Heart left ventricle (tissue), 16 donors: ENCODE measurements at places on chromosomes 4 and X.

DNA sequence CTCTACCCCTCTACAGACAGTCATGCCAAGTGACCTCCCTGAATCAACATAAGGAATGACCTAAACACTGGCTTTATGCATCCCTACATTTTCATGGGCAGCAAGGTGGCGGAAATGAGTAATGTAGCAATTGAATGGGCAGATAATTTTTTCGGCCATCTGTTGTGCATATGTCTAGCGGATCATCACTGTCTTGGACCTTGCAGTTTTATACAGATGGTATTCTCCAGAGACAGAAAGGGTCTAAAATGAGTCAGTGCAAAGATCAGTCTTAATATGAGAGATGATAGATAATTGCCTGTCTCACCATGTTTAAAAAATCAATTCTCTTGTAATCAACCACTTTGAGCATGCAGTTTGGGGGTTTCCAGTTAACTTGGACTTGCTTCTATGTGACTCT, 177.3 kb upstream of the DKK2 start:
- H3K27ac ChIP-seq = no peak overlapping the region
- no peaks in the 10 kb centered on the region for H3K36me3 ChIP-seq
- no peaks in the 10 kb centered on the region for H3K27me3 ChIP-seq
- H3K4me1 ChIP-seq = no peaks in the 10 kb centered on the region
- H3K4me3 ChIP-seq = no peak overlapping the region

DNA sequence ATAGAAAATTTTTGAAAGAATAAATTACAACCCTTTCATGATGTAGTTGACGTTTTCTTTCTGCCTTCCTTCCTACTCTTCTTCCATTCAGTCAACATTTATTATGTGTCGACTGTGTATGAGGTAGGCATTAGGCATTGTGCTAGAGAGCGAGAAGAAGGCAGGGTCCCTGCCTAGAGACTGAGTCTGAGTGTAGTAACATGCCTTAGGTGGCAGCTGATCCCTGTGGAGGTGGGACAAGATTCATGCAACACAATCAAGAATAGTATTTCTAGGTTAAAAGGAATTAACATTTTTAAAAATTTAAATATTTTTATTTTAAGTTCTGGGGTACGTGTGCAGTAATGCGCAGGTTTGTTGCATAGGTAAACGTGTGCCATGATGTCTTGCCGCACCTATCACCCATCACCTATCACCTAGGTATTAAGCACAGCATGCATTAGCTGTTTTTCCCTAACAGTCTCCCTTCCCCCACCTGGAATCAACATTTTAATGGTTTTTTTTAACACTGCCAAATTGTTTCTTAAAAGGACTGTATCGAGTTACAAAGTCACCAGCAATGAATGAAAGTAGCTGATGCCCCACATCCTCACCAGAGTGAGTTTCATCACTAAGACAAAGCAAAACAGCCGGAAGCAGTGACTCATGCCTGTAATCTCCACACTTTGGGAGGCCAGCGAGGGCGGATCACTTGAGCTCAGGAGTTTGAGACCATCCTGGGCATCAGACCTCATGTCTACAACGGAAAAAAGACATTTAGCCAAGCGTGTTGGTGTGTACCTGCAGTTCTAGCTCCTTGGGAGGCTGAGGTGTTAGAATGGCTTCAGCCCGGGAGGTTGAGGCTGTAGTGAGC, 84.0 kb downstream of the WWC2 start:
- no peak for DNase-seq
- no peaks in the 10 kb centered on the region for H3K36me3 ChIP-seq
- peaks cover 28% of the 10 kb centered on the region for H3K4me1 ChIP-seq
- H3K27me3 ChIP-seq = no peaks in the 10 kb centered on the region
- H3K4me3 ChIP-seq = no peak overlapping the region
- no peak overlapping the region for H3K27ac ChIP-seq

GRCh38 chr4:107893171-107894137, 37.9 kb upstream of the CYP2U1 start:
- no peak for DNase-seq
- H3K36me3 ChIP-seq = no peaks in the 10 kb centered on the region
- no peaks in the 10 kb centered on the region for H3K27me3 ChIP-seq
- peaks cover 16% of the 10 kb centered on the region for H3K4me1 ChIP-seq

DNA sequence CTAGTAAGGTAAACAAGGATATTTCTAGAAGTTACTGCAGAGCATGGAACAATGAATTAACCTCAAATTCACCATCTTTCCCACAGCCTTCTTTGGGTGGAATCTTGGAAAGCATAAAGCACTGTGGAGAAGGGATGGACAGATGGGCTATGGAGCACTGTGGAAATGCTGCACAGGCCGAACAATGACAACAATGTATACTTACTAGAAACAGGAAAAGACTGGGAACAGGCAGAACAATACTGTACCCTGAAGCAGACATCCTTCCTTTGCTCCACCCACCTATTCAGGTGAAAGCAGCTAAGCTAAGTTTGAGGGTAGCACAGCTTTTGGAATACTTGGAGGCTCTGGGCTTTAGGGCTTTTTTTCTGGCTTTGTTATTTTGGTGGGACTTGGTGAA, 250.6 kb upstream of the KLF8 start:
- H3K4me1 ChIP-seq = no peaks in the 10 kb centered on the region
- H3K27me3 ChIP-seq = no peaks in the 10 kb centered on the region
- no peak overlapping the region for H3K27ac ChIP-seq

DNA sequence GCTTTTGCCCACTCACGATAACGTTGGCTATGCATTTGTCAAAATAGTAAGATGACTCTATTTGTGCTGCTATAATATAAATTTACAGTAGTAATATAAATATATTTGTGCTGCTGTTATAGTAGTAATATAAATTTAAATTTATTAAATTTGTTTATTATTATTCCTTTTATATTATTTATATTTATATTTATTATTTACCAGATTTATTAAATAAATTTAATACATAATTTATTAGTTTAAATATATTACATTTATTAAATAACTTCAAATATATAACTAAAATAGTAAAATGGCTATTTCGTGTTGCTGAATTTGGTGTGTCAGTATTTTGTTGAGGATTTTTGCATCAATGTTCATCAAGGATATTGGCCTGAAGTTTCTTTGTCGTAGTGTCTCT, 246.5 kb upstream of the FGF16 start:
- no peak overlapping the region for H3K27ac ChIP-seq
- no peaks in the 10 kb centered on the region for H3K4me1 ChIP-seq
- H3K27me3 ChIP-seq = no peaks in the 10 kb centered on the region

DNA sequence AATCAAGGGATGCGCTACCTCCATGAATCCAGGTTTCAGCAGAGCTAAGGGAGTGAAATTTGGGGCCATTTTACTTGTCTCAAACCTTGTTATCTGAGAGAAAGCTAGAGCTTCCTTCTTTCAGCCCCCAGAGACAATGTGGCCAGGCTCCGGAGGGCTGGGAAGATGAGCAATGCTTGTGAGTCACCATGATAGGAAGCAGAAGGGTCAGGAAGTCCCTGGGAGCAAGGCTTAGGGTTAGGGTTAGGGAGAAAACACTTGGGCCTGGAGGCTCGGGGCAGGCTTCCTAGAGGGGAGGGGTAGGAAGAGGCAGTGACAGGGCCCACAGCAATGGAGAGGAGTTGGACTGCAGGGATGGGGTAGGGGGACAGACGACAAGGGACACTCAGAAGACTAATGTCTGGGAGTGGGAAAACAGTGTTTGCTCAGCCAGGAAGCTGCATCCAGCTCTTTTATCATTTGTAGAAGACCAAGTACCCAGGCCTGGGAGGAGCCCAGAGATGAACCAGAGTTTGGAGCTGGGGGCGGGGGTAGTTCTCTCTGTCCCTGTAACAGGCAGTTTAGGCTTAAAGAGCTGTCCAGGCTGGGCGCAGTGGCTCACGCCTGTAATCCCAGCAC, 16.4 kb upstream of the PORCN start:
- no peak for DNase-seq
- H3K27ac ChIP-seq = peak overlapping the region; percentile 14
- H3K27me3 ChIP-seq = no peaks in the 10 kb centered on the region

- H3K27ac ChIP-seq = no peak overlapping the region
- H3K4me1 ChIP-seq = no peaks in the 10 kb centered on the region
- no peaks in the 10 kb centered on the region for H3K27me3 ChIP-seq
- no peaks in the 10 kb centered on the region for H3K36me3 ChIP-seq
- H3K4me3 ChIP-seq = no peak overlapping the region
Observed at GRCh38 chr4:137626942-137627738, 94.8 kb upstream of the PCDH18 start.

- H3K36me3 ChIP-seq = no peaks in the 10 kb centered on the region
- H3K27ac ChIP-seq = peak overlapping the region; percentile 72
- peaks cover 29% of the 10 kb centered on the region for H3K4me1 ChIP-seq
- H3K4me3 ChIP-seq = no peak overlapping the region
- DNase-seq = peak; percentile 72
Observed at GRCh38 chr4:169079942-169080827, 70.1 kb upstream of the CBR4 start.

GRCh38 chrX:153333266-153333665, 687 bp upstream of the ZNF275 start:
- H3K27me3 ChIP-seq = no peaks in the 10 kb centered on the region
- H3K36me3 ChIP-seq = no peaks in the 10 kb centered on the region
- H3K4me3 ChIP-seq = peak overlapping the region; percentile 72
- peaks cover 11% of the 10 kb centered on the region for H3K4me1 ChIP-seq
- no peak overlapping the region for H3K27ac ChIP-seq
- DNase-seq = no peak

- no peak for DNase-seq
- no peak overlapping the region for H3K27ac ChIP-seq
- no peak overlapping the region for H3K4me3 ChIP-seq
- no peaks in the 10 kb centered on the region for H3K27me3 ChIP-seq
- peaks cover 18% of the 10 kb centered on the region for H3K36me3 ChIP-seq
- peaks cover 4% of the 10 kb centered on the region for H3K4me1 ChIP-seq
Observed at GRCh38 chrX:16826207-16826606, 39.9 kb downstream of the TXLNG start.

- no peak overlapping the region for H3K27ac ChIP-seq
- no peaks in the 10 kb centered on the region for H3K4me1 ChIP-seq
- no peak for DNase-seq
- no peaks in the 10 kb centered on the region for H3K27me3 ChIP-seq
- no peak overlapping the region for H3K4me3 ChIP-seq
Observed at GRCh38 chr4:143502231-143502630, 11.3 kb upstream of the SMARCA5 start.

DNA sequence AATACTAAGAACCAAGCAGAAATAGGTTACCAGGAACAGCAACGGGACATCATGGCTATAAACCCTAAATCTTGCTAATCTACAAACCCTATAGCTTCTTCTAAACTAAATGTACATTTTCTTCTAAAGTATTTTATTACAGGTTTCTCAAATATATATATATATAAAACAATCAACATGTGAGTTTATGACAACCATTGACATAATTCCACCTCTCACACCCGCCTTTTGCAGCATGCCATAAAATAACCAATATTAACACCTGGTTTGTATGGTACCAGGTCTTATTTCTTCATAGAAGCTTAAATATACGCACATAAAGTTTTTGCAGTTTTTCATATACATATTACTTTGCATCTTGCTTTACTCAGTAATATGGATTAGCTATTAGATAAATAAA, 955.3 kb upstream of the LCORL start:
- H3K27ac ChIP-seq = no peak overlapping the region
- no peaks in the 10 kb centered on the region for H3K4me1 ChIP-seq
- H3K36me3 ChIP-seq = no peaks in the 10 kb centered on the region
- no peak for DNase-seq

DNA sequence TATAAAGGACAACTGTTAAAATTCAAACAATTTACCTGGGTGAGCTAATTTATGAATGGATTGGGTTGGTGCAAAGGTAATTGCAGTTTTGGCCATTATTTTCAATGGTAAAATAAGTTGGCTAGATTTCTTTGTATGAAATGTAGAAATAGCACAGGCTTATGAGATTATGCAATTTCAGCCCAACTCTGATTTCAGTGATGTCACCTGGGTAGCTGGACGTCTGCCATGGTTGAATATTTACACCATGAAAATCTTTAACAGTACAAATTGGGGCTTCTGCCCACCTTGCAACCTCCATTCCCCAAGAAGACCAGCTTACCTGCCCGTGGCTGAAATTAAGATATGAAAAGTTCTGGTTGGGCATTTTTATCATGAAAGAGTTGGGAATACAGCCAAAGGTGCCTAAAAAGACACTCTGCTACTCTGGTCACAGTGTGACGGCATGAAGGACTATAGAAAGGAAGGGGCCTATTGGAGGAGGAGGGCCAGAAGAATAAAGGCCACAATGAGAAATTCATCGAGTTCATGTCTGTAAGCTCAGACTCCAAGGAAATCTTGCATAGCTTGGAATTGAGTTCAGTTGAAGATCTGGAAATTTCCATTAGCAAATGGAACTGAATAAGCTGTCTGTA, 29.7 kb downstream of the EGF start:
- no peaks in the 10 kb centered on the region for H3K27me3 ChIP-seq
- H3K36me3 ChIP-seq = no peaks in the 10 kb centered on the region
- no peaks in the 10 kb centered on the region for H3K4me1 ChIP-seq
- no peak for DNase-seq
- no peak overlapping the region for H3K27ac ChIP-seq

DNA sequence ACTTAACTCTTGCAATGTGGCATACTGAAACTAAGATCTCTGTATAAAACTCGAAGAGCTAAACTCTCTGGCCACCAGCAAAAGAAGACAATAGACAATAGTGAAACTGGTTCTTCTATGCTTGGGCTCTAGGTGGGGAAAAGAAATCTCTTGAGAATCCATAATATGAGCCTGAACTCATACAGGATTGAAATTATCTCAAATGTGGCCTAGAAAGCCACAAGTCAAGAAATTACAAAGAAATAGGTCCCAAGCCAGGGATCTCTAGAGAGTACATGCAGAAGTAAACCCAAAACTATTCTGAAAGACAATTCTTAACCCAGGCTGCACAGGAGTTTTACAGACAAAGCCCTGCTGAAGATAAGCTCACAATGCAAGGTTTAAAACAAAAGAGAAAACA, 127.4 kb downstream of the ANAPC10 start:
- no peak overlapping the region for H3K27ac ChIP-seq
- no peak overlapping the region for H3K4me3 ChIP-seq
- no peaks in the 10 kb centered on the region for H3K4me1 ChIP-seq
- no peaks in the 10 kb centered on the region for H3K36me3 ChIP-seq

- DNase-seq = no peak
- H3K27ac ChIP-seq = no peak overlapping the region
- H3K36me3 ChIP-seq = no peaks in the 10 kb centered on the region
- H3K4me1 ChIP-seq = no peaks in the 10 kb centered on the region
- H3K27me3 ChIP-seq = no peaks in the 10 kb centered on the region
Observed at GRCh38 chr4:66565801-66566200, 895.5 kb upstream of the EPHA5 start.

- H3K36me3 ChIP-seq = no peaks in the 10 kb centered on the region
- H3K27ac ChIP-seq = no peak overlapping the region
- no peak overlapping the region for H3K4me3 ChIP-seq
- H3K27me3 ChIP-seq = no peaks in the 10 kb centered on the region
- DNase-seq = no peak
- H3K4me1 ChIP-seq = no peaks in the 10 kb centered on the region
Observed at GRCh38 chrX:74009041-74009440, 294.9 kb upstream of the ZCCHC13 start.

- H3K4me1 ChIP-seq = no peaks in the 10 kb centered on the region
- no peaks in the 10 kb centered on the region for H3K36me3 ChIP-seq
- no peak for DNase-seq
- H3K27me3 ChIP-seq = no peaks in the 10 kb centered on the region
Observed at GRCh38 chr4:19472666-19473065, 779.0 kb upstream of the SLIT2 start.
